ENCODE measurements at places on chromosomes 1 and 21.

- no peak for DNase-seq
Observed at GRCh38 chr1:22794647-22795365, 84.2 kb downstream of the EPHB2 start.

GRCh38 chr1:90339811-90340210 lies 344.9 kb downstream of the ZNF326 start:
- no peak for DNase-seq

- DNase-seq = no peak
Observed at GRCh38 chr21:26179501-26179900, 8.9 kb upstream of the APP start.

GRCh38 chr1:231386466-231386865 lies 35.6 kb downstream of the EGLN1 start:
- no peak for DNase-seq

- DNase-seq = no peak
Observed at GRCh38 chr1:39328586-39329121, 124.2 kb downstream of the MACF1 start.

- DNase-seq = no peak
Observed at GRCh38 chr21:33762803-33763581, 120.7 kb downstream of the ITSN1 start.

GRCh38 chr1:223102797-223103533 lies 40.1 kb downstream of the TLR5 start:
- no peak for DNase-seq

DNA sequence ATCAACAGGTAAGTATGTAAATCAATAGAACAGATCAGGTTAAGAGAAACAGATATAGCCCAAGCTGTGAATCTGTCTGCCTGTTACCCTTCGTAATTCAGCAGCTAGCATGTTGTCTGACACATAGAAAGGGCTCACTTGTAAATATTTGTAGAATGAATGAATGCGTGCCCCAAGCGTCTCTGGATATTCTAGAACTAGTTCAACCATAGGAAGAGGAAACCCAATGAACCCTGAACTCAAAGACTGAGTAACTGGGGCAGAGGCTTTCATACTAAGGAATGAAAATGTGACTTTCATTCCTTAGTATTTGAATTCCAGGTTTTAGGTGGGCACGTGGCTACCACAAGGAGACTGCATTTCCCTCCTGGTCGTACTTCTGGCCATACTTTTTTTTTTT lies 60.1 kb upstream of the SMYD2 start:
- no peak for DNase-seq

DNA sequence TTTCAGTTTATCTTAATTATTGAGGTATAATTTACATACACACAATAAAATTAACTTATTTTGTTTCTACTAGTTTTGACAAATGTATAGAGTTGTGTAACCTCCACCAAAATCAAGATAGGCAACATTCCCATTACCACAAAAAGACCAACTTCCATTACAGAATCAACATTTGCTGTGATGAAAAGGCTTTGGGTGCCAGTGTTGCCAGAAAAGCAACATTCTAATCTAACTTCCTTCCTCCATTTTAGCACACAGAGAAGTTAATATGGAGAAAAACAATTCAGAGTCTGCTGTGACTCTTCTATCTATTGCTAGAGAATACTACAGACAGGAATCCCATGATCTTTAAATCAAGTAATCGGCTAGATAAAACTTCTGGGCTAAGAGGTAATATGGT lies 245.3 kb downstream of the RERE start:
- no peak for DNase-seq

DNA sequence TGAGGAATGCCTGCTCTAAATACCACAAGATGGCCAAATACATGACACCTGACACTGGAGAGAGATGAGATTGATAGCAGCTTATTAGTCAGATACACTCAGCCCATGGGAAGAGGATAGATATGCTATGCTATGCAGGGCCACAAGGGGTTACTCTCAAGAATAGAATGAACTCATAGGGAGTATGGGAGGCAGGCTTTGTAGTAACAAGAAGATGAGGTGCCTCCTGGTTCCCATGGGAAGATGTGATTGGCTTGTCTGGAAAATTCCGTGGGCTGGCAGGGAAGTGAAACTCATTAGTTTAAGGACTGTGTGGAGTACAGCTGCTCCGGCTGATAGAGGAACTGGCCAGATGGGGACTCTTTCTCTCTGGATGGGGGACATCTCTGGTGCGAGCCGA lies 16.5 kb downstream of the CCDC30 start:
- DNase-seq = no peak

- DNase-seq = no peak
Observed at GRCh38 chr1:210394281-210394821, 65.6 kb downstream of the HHAT start.

DNA sequence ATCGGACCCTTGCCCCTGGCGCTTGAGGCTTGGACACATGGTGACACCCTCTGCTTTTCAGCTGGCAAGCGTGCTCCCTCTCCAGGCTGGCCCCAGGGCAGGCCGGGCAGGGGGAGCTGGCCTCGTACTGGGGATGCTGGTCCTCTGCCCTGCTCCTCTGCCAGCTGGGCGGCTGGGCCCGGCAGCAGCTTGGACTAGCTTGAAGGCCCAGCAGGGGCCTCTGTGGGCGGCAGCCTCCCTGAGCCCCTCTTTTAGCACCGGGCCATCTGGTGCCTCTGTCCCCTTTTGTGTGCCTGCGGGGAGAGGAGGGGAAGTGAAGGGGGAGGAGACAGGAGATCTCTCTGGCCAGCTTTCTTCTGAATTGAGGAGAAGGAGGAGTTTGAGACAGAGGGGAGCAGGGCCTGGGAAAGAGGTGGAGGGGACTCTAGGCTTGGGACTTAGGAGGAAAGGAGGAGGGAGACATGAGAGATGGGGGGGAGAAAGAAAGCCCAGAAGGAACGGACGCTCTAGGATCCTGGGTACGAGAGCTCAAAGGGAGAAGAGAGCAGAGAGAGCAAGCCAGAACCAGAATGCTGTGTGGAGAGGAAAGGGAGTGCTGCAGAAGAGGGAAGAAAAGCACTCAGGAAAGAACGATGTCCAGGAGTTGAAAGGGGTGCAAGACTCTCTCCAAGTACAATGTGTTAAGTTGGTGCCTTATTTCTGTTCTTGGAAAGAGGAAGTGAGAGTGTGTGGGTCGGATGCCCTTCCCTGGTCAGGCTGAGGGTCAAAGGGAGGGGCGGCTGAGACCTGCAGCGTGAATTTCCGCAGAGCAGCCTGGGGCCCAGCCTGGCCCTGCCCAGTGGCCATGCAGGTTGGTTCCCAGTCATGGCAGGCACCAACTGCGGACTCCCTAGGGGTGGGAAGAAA lies 40.3 kb downstream of the IER5 start:
- DNase-seq = no peak

DNA sequence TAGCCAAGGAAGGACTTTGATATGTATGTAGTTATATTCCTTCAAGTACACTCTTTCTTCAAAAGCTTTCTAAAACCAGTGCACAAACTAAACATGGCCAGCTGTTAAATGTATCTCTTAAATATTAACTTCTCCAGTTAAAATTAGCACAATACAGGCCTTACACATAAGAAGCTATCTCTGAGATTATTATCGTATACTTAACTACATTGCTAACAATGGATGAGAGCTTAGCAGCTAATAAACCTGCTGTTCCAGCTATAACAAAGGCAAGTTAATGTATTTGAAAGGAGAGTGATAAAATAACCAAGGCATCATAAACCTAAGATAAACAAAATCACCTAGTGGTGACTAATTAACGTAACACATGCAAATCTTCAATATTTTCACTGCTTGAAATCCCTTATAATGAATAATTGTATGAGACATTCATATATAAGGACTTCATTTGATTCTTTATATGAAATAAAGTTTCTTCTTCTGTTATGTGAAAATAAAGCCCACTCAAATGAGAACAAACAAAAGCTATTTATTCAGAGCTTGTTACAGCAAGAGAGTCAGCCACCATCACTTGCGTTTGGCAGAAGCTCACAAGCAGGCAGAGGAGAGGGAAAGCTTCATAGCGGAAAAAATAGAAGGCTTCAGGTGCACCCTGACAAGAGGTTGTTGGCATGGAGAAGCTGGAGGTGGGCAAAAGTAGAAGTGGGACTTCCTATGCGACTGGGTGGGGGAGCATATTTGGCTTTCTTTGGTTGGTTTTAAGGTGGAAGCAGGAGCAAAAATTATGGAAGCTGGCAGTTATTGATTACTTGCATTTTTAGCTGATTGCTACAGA lies 274.1 kb upstream of the CHRM3 start:
- no peak for DNase-seq

DNA sequence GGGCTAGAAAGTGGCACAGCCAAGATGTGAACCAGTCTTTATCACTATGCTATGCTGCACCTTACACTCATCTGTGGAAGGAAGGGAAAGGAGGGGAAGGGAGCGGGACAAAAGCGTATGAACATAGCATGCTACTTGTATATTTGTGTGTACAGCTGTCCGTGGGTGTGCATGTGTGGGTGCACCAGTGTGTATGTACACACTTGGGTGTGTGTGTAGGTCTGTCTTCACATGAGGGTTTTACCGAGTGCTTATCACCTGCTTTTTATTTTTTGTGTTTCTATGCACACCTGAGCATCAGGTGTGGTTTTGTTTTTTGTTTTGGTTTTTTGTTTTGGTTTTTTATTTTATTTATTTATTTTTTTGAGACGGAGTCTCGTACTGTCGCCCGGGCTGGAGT lies 255.7 kb downstream of the RRAGC start:
- DNase-seq = no peak

GRCh38 chr1:227919906-227920305 lies 27.8 kb downstream of the WNT9A start:
- DNase-seq = no peak

DNA sequence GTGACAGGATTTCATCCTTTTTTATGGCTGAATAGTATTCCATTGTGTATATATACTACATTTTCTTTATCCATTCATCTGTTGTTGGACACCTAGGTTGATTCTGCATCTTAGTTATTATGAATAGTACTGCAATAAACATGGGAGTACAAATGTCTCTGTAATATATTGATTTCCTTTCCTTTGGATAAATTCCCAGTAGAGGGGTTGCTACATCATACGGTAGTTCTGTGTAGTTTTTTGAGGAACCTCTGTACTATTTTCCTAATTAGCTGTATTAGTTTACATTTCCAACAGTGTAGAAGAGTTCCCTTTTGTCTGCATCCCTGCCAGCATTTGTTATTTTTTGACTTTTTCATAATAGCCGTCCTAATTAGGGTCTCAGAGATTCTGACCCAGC lies 201.3 kb downstream of the GIPC2 start:
- no peak for DNase-seq

GRCh38 chr1:76622774-76623528 lies 244.3 kb upstream of the ST6GALNAC5 start:
- no peak for DNase-seq

GRCh38 chr1:233395863-233396646 lies 68.5 kb downstream of the MAP3K21 start:
- DNase-seq = no peak

- no peak for DNase-seq
Observed at GRCh38 chr1:59265622-59266021, 31.3 kb upstream of the FGGY start.

- DNase-seq = no peak
Observed at GRCh38 chr1:110944806-110945205, 18.9 kb downstream of the LRIF1 start.

DNA sequence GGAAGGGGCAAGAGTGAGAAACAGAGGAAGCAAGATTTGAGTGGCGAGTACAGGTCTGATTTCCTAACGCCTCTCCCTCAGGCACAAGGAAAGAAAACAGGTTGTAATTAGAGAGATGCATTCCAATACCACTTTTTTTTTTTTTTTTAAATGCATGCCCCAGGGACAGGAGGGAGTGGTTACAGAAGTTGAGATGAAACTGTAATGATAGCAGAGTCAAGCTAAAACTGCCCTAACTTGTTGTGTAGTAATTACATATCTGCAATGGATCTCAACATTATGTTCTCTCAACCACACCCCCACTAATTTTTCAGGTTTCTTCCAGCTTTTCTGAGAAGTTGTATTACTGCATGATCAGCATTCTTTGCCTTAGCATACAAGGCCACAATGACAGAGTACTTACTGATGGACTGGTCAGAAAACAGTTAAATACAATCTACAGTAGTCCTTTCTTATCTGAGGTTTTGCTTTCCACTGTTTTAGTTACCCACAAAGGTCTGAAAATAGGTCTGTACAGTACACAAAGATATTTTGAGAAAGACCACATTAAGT lies 5.5 kb downstream of the ETV3 start:
- DNase-seq = no peak

GRCh38 chr1:149936170-149936991 lies at the start of gene MTMR11:
MTMR11 (minus strand) TSS chr1:149936879; CDS start chr1:149936647, 232 bp downstream.
- no peak for DNase-seq

DNA sequence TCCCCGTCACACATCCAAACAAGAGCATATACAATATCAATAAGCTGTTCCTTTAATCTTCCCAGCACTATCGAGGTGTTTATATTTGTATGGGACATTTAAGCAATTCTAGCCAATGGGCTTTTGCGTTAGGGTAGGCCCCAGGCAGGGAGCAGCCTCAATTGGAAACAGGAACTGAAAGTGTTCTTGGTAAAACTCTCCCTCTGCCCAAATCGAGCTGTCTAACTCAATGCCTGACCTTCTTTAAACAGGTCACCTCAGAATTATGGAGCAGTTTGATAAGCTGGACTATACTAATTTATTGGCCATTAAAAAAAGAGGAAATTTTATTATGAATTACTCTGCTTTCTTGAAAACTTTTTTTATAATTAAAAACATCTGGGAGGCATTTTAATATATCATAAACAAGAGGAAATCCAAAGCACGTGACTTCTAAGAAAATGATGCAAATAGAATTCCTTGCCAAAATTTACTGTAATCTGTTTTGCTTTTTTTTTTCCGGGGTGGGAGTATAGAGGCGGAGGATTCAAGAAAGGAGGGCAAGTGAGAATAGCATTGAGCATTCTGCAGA lies 498.1 kb downstream of the LMO4 start:
- no peak for DNase-seq

GRCh38 chr1:21027805-21028204 lies 148.9 kb downstream of the EIF4G3 start:
- no peak for DNase-seq

- DNase-seq = no peak
Observed at GRCh38 chr1:27343639-27344025, 1.8 kb downstream of the SYTL1 start.

DNA sequence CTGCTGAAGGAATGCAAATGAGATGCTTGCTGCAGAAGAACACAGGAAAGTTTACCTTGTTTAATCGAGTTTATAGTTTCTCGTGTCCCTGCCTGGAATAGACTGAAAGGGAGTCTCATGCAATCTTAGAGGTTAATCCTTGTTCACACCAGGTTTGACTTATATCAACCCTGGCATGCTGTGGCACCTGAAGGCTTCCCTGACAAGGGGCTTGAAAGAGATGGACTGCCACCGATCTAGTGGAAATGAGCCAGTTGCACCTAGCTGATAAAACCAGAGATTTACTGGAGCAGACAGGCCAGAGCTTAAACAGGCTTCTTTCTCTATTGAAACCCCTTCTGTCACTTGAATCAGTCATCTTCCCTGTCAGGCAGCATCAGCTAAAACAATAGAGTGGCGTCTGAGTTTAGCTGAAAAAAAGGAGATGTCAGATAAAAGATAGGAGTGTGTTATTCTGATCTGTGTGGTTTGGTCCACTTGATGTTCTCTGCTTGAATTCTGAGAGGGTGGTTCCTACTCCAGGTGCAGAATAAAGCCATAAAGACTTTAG lies 349.7 kb downstream of the RWDD3 start:
- no peak for DNase-seq
